ENCODE measurements at places on chromosomes 6 and 20.

DNA sequence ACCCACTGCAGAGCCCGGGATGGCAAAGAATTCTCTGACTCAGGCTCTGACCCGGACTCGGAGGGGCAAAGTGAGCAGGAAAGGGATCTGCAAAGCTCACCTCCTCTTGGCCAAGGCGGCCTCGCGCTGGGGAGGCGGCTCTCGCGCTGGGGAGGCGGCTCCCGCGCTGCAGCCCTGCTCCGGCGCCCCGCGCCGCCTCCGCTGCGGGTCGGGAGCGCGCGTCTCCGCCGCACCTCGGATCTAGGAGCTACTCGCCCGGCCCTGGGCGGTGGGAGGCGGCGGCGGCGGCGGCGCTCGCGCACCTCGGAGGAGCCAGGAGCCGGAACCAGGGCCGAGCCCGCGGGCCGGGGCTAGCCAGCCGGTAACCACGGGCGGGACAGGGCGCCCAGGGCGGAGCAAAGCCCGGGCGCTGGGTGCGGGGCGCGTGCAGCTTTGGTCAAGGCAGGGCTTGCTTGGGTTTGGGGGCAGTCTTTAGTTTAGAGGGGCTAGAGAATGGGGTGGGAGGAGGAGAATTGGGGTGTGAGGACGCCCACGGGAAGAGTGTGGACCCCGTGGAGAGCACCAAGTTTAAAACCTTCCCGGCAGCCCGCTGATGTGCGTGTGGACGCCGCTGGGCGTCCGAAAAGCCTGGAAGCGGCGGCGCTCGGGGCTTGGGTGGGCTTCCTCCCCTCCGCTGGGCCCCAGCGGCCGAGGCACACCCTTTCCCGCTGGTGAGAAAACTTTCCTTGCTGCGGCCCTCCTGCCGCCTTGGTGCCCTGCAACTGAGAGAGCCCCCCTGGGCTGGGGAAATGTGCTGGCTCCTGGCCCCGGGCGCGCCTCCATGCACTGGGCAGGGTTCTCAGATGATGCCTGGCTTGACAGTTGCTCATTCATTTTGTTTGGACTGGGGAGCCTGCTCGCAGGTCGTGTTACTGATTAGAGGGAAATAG, at the start of gene MRAP2:
TSS of gene MRAP2 (plus strand) at position 250 of the 929 bp plus-strand sequence. CDS start 21,547 bp downstream, outside the sequence.
- DNase-seq = peak; percentile 61

DNA sequence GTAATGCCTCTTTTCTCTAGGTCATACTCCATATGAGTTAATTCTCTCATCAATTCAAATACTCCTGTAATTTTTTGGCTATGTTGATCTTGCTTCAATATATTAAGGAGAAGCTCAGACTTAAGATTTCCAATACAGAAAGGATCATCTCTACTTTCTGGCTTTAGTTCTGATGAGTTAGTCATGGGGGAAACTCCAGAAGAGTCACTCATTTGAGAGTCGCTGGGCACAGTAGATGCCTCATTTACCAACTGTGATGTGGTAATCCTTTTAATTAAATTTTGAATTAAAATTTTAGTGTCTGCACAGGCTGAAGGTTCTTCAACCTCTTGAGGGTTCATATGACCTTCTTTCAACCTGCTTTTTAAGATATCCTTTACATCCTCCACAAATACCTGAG, 38.5 kb downstream of the DST start:
- no peak for DNase-seq

DNA sequence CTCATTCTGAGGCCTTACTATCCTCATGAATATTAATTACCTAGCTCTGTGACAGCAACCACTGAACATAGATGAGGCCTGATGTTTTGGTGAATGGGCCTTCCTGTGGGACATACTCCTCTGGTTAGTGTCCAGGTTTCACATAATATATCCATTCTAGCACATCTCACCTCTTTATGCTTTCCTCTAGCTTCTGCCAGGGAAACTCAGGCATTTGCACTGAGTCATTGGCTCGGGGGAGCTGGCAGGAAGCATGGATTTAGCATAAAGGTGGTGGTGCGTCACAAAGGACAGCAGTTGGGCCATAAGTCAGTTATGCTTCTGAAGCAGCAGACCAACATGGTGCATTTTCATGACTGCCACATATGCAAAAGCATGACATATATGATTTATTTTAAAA, 37.5 kb upstream of the TMEM170B start:
- no peak for DNase-seq

DNA sequence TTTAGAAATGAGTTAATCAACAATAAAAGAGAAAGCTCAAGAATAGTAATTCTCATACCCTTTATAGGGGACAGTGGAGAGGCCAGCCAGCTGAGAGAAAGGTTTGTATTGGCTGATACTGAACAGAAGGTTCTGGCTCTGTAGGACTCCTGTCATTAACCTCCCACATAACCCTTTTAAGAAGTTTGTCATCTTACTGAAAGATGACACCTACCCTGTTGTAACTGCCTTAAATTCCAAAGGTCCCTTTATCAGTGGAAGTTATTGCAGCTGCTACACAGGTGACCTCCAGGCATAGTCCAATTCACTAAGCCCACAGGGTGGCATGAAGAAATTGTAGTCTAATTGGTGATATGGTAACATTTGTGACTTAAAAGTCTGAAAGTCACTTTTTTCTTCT, 790.1 kb downstream of the TENT5A start:
- no peak for DNase-seq

DNA sequence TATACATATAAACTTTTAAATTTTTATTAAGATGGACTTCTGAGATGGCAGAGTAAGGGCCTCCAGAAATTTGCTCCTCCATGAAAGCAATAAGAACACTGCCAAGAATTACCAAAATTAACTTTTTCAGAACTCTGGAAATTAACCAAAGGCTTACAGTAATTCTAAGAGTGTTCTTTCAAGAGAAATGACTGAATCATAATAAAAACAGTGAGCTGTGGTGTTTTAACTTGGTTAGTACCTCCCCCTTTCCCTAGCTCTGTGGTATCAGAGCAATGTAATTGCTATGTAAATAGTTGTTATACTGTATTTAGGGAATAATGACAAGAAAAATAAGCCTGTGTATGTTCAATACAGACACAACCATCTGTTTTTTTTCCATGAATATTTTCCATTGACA, 19.0 kb downstream of the HECA start:
- no peak for DNase-seq

GRCh38 chr6:82372656-82373055, 9.0 kb downstream of the TPBG start:
- no peak for DNase-seq

DNA sequence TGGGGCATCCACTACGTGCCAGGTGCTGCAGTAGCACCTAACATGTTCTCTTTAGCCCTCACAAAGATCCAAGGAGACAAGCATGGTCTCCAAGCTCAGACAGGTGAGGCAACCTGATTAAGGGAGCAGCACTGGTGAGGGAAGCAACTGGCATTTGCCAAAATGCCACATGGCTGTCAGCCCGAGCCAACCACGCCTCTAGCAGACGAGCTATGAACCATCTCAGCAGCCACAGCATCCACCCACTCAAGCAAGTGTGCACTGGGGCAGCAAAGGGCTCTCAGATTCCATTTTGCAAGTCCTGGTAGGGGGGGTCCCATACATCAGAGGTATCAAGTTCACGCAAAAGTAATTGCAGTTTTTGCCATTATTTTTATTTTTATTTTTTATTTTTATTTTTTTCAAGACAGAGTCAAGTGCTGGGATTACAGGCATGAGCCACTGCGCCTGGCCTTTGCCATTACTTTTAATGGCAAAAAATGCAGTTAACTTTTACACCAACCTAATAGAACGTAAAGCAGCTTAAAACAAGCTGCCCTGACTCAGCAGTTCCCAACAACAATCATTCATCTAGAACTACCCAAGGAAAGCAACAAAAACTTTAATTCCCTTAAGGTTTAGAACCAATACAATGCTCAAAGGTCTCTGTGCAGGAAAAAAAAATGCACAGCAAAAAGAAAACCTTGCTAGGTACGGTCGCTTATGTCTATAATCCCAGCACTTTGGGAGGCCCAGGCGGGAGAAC, 36.3 kb upstream of the SPDEF start:
- no peak for DNase-seq

DNA sequence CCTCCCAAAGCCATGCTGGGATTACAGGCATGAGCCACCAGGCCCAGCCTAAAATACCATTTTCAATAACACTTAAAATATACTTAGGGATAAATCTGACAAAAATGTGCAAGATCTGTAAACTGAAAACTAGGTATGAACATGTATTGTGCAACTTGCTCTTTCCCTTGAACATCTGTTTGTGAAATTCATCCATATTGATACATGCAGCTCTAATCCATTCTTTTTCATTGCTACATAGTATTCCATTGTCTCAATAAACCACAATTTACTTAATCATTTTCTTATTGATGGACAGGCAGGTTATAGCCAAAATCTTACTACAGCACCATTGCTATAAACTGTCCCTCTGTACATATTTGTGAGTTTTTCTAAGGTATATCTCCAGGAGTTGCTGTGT, 4.7 kb upstream of the SLC22A16 start:
- DNase-seq = no peak

DNA sequence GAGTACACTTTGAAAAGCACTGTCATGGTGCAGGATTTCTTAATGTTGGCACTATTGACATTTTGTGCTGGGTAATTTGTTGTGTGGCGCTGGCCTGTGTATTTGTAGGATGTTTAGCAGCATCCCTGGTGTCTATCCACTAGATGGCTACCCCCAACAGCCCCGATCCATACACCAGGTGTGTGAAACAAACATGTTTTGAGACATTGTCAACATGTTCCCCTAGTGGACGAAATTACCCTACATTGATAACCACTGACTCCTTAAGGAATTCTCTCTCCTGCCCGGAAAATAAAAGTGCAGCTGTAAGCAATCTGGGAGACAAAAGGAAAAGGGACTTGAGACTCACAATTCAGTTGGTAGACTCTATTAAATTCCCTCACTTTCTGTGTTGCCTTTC, 52.6 kb upstream of the TMEM200A start:
- no peak for DNase-seq

GRCh38 chr20:21339499-21339898, 36.4 kb downstream of the XRN2 start:
- DNase-seq = no peak
